NCI-H524 treated with DMSO at 0.1 percent for 48 hours (cell line): ENCODE measurements at places on chromosomes 12 and 14.

- no peak for DNase-seq
Measured at GRCh38 chr14:97077687-97078086, 280.5 kb downstream of the VRK1 start.

GRCh38 chr12:111992464-111992863 lies 20.5 kb downstream of the TMEM116 start:
- DNase-seq, result no peak

GRCh38 chr12:21384261-21384660 lies 11.6 kb downstream of the IAPP start:
- DNase-seq, result no peak

DNA sequence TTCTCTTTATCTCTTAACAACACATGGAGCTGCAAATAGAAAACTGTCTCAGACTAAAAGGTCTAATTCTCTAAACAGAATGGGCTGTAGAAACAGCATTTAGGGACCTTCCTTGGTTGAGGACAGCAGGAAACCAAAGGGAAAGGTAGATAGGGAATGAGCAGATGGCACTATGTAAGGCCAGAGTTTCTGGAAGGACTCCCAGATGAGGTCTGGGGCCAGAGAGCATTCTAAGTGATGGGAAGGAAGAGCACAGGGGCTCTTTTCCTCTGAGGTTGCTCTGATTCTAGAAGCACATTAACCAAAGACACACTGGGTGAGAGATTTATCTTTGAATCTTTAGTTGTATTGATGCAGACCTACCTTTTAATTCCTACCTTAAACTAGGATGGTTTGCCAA lies 79.4 kb downstream of the TPH2 start:
- no peak for DNase-seq

- no peak for DNase-seq
Measured at GRCh38 chr14:63361790-63362189, 43.1 kb upstream of the GPHB5 start.

- DNase-seq, result no peak
Measured at GRCh38 chr12:30794591-30795409, 40.0 kb upstream of the CAPRIN2 start.

DNA sequence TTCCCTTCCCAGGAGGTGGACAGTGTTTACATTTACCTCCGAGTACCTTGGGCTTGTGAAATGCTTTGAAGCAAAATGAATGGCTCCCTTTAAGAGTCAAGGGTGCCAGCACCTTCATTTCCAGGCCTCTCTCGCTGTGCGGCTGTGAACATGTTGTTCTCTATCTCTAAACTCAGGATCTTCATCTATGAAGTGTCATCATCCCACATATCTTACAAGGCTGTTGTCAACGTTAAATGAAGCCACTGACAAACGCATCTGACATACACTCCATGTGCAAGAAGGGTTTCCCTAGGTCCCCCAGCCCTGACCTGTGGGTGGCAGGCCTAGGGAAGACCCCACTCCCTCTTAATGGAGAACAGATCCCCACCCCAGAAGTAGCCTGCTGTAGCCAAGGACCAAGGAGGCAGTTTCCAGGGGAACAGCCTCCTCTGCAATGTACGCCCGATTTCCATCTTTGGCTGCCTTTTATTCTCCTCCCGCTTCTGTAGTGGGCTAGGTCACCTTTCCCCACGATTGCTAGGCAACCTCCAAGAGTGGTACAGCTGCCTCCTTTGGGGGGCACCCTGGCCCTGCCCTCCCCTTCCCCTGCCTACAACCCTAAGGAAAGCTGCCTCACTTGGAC lies 7.6 kb downstream of the ACTN1 start:
- DNase-seq, result no peak

DNA sequence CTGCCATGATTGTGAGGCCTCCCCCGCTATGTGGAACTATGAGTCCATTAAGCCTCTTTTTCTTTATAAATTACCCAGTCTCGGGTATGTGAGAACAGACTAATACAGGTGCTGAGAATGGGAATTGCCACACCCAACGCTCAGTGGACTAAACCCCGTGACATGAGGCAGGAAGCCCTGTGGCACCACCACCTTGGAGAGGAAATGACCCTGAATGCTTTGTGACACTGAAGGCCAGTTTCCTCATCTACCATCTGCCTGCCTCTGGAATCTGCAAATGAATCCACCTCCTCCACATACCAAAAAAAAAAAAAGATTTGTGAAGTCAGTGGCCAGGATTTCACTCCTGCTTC lies 41.6 kb downstream of the NT5DC3 start:
- DNase-seq, result no peak

- DNase-seq, result no peak
Measured at GRCh38 chr12:6614513-6615172, 7.5 kb upstream of the CHD4 start.

DNA sequence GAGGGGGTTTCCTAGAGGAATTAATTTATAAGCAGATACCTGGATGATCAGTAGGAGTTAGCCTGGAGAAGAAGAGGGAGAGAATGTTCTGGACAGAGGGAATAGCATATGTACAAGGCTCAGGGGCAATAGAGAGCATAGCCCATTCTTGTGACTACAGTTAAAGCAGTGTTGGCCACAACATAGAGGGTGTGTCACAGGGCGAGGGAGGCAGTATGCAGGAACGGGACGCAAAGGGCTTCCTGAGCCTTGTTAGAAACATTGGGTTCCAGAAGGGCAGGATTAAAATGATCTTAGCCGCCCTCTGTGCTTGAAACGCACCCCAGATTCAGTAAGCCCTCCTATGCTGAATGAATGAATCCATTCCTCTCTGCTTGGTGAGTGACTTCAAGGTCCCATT lies 142.2 kb upstream of the PWP1 start:
- DNase-seq, result no peak

GRCh38 chr14:58865514-58866281 lies 227.9 kb downstream of the DACT1 start:
- DNase-seq, result no peak
